AG04449 (cell line): ENCODE measurements at places on chromosomes 5 and 9.
A peak's percentile ranks its signal among the peaks of the same experiment; 100 is the strongest.

GRCh38 chr9:87184956-87185642 is 237.8 kb upstream of the GAS1 start:
- no peak for DNase-seq

DNA sequence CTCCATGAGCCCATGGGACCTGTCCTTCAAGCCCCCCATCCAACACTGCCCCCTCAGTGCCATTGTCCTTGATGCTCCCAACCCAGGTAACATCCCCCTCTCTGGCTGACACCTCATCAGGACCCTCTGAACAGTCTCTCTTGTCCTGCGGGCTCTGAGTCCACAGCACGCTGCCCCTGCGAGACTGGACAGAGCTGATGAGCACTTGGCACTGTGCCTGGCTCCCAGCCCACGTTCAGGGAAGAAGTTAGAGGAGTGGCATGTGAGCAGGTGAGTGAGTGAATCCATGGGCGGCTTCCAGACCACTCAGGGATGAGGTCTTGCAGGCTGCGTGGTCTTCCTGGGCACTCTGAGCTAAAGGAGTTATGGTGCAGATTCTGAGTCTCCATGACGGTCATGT is 70.7 kb downstream of the PAX5 start:
- no peak for DNase-seq

DNA sequence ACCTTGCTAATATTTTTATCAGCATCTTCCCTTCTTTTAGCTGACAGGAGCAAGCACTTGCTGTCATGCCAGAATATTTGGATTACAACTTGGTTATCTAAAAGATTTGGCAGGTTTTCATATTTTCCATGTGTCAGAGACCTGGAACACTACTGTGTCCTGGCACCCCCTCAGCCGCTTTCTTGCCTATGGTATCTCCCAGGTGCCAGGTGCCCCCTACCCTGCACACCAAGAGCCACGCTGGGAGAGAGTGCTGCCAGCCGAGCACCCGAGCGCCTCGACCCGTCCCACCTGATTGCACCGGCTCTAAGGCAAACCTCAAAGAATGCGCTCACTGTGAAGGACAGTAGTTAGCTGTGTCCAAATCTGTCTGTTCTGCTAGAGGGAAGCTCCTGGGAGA is 84.8 kb downstream of the GTF3C4 start:
- DNase-seq, result no peak

DNA sequence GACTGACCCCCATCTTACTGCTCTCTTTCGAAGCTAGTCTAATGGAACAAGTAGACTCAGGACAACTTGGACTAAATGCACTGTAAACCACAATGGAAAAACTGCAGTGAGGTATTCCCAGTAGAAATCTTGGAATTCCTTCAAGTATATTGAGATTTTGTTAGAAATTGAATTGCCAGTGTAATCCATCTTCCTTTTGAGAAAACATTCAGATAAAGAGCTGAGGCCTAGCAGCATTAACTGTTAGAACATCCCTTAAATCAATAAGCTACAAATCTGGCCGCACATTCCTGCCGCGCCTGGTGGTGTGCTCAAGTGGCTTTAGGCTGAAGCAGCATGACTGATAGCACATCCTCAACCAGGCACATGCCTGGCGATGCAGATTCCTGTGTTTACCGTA is 29.3 kb downstream of the PPIC start:
- DNase-seq, result no peak

DNA sequence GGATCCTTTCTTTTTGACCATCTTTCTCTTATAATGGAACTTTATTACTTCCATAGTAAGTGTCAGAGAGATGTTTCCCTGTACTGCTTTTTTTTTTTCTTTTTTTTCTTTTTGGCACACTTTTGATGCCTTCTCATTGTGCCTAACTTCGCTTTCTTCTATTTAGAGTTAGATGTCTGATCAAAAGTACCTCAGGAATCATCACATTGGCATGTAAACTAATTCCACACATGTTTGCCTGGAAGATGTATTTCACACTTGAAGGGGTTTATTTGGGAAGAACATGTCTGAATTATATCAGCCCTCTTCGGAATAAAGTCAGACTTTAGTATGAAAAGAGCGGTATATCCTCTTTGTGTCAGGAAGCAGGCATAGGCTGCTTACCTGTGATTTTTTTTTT is 35.1 kb downstream of the SMARCA2 start:
- no peak for DNase-seq

DNA sequence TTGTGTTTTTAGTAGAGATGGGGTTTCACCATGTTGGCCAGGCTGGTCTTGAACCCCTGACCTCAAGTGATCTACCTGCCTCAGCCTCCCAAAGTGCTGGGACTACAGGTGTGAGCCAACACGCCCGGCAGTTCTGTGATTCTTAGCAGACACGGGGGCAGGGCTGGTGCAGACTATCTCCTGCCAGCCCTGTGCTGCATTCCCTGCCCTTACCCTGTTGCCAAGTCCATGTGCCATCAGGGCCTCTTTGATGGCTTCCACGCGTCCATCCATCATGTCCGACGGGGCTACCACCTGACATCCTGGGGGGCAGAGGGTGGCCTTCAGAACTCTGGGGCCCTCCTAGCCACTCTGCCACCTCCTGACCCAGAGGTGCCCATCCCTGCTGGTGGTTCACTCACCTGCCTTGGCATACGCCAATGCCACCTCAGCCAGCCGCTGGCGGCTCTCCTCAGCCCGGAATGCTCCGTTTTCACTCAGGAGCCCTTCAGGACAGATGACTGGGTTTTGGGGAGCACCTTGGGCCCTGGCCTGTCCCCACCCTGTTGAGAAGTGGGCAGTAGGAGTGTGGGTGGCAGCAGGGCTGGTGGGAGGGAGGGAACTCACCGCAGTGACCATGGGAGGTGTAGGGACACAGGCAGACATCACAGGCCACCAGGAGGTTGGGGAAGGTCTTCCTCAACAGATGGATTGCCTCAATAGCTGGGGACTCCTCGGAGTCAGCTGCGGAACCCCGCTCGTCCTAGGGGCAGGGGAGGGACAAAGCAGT is 10.7 kb downstream of the ALAD start:
- DNase-seq, result no peak

DNA sequence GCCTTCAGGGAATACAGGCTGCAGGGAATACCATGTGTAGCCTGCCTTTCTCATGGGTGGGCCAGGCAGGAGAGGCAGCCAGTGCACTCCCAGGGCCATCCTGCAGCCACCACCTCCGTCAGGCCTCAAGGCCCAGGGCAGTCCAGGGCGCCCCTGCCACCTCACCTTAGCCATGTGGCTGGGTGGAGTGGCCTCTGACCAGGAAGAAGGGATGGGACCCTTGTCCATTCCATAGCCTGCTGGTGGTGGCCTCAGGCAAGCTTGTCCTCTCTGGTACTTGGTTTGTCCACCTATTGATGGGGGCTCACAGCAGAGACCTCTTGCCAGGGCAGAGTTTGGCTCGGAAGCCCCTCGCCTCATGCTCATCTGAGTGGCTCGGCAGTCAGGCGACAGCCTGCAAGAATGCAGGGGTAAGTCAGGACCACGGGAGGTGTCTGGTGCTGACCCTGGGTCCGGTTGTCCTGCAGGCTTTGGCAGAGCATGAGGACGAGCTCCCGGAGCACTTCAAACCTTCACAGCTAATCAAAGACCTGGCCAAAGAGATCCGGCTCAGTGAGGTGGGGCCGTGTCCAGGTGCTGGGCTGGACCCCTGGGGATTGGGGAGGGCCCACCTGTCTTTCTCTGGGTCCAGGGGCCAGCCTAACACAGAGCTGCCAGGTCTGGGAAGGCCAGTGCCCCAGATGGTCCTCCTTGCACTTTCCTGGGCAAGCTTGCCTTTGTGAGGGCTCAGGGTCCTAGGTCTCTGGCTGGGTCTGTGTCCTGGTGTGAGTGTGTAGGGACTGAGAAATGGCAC is 82.9 kb downstream of the PHF2 start:
- no peak for DNase-seq

DNA sequence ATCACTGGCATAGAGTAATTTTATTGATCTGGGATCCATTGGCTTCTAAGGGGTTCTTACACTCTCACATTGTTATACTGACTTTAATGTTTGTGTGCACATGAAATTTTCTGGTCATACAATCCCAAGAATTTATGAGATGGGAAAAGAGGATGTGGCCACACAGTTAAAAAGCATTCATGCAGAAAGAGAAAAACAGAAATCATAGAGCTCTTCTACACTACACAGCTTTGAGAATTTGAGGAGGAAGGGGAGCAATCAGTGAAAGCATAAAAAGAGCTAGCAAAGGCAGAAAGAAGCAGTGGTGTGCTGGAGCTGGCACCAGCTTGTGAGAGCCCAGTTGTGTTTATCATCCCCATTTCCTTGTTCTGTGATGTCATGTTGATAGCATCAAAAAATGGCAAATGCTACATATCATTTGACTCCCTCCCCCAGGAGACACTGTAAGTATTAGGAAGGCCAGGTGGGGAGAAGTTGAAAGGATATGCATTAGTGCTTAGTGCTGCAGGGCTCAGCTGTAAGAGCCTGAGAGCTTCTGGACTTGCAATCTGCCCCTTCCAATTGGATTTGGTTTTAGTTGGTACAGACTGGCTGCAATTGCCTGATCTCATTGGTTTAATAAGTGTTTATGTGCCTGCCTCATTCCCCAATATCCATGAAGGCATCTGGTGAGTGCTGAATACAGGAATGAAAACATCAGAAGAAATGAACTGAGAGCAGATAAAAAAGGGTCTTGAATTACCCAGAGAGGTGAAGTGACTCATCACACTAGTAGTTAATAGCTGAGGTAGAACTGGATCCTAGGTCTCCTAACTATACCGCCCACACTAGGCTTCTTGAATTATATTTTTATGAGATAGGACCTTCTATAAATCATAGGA is 30.9 kb downstream of the RHOBTB3 start:
- peak; percentile 71 for DNase-seq

DNA sequence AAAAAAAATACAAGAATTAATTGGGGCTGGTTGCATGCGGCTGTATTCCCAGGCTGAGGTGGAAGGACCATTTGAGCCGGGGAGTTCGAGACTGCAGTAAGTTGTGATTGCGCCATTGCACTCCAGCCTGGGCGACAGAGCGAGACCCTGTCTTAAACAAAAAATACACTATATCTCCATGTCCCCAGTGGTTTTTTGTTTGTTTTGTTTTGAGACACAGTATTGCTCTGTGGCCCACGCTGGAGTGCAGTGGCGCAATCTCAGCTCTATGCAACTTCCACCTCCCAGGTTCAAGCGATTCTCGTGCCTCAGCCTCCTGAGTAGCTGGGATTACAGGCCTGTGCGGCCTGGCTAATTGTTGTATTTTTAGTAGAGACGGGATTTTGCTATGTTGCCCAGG is 1.2 kb downstream of the COQ4 start:
- DNase-seq, result no peak

DNA sequence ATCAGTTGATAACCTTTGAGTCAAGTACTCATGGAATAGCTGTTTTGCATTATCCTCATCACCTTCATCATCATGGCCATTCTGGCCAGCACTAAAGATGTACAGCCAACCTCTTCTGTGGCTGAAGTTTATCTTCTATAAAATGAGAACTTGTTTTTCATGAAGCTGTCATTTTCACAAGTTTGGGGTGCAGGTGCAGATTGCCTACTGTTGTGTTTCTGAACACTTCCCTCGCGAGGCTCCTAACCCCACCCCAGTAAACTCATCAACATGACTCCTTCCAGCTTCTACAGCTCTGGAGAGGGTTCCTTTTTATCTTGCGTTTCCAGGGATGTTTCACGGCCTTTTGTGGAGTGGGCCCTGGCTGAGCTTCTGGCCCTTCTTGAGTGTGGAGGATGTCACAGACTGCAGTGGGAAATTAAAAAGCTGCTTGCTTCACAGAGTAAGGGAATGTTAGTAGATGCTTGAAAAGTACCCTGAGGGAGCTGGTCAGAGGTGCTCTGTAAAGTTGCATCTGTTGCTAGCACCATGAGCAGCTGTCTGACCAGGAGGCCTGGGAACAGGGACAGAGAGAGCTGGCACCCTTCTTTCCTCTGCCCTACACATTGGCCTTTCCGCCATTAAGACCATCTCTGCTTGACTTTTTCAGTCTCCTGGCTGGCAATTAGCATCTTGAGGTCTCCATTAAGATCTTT is 24.9 kb downstream of the SYK start:
- no peak for DNase-seq

DNA sequence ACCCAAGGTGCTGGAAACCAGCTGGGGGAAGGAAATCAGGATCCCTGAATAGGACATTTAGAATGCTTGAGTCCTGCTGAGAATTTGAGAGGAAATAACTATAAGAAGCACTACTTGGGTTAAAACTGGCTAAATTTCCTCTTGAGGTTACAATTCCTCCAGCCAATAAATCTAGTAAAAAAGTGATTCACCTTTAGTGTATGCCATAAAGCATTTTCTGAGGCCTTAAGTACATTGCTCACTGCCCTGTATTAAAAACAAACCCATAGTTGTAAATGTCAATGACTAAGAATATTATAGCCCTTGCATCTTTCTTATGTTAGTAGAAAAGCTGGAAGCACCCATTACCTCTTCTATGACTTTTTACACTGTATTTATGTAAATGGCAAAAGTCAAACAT is 634.7 kb upstream of the ARRDC3 start:
- DNase-seq, result peak; percentile 47

DNA sequence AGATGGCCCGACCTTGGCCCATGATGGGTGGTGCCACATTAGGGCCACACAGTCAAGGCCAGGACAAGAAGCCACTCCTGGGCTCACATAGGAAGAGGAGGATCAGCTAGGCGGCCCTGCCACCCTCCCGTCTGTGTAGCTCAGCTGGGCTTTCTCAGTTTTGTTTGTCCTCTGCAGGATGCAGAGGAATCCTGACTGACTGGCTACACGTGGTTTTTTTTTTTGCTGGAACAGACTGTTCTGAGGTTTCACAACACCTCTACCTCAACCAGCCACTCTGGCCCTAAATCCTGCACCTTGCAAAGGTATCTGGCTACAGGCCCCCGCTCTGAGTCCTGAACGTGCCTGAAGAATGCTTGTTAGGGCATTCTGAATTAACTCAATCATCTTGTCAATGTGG is 88.3 kb upstream of the MSX2 start:
- DNase-seq, result no peak

- no peak for DNase-seq
These were observed 6.2 kb upstream of the PRR7 start for GRCh38 chr5:177440211-177440989.

- DNase-seq, result no peak
These were observed 28.2 kb downstream of the LIFR start for GRCh38 chr5:38528162-38528703.

GRCh38 chr5:58666598-58667581 is 84.0 kb downstream of the RAB3C start:
- DNase-seq, result no peak

- DNase-seq, result no peak
These were observed 416.4 kb upstream of the CD180 start for GRCh38 chr5:67612961-67613360.
